Upper lobe of left lung (tissue), 6 donors: ENCODE measurements at places on chromosomes 7 and 10.

DNA sequence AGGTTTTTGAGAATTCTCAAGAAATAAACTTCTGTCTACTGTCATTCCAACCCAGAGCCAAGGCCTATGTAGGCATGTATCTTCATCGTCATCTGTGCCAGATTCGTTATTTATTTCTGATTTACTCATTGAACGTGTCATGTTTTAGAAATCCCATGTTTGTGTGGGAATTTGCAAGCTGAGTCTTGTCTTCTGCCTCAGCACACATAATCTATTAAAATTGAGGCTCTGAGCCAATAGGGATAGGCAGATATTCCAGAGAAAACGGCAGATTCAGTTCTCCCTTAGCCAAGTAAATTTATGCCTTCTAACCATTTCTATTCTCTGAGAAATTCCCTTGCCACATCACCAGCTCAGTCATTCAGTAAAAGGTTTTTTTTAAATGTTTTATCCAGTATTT lies 444.6 kb downstream of the REEP3 start:
- DNase-seq: no peak

DNA sequence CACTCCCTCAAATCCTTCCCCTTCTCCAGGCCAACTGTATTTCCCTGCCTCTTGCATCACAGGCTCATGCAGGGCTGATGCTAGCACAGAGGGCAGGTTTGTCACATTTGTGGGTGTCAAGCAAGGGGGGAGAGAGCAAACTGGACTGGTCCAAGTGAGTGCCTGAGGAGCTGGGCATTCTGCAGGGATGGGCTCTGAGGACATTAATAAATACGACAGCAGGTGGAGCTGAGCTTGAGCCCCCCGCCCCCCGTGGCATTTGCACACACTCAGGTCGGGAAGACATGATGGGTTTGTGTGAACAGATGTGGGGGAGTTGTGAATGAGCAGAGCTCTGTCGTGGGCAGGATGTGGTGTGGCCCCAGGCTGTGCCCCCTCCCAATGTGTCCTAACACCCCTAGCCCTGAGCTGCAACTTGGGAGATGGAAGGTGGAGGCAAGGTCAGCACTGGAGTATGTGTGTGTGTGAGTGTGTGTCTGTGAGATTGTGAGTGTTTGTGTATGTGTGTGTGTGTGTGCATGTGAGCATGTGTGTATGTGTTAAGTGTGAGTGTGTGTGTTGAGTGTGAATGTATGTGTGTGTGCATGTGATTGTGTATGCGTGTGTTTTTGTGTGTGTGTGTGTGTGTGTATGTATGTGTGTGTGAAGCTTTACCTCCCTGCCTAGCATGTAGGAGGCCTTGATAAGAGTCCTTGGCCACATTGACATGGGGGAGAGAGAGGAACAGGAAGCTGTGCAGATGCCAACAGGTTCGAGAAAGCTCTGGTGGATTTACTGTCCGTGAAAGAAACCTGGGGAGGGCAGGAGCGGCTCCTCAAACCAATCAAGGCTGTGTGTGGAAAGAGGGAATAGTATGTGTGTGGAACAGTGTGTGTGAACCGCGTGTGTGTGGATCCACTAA lies 9.1 kb downstream of the RASSF4 start:
- no peak for DNase-seq

- peak; percentile 73 for DNase-seq
These were observed 97.9 kb downstream of the MGMT start for GRCh38 chr10:129564923-129565322.

DNA sequence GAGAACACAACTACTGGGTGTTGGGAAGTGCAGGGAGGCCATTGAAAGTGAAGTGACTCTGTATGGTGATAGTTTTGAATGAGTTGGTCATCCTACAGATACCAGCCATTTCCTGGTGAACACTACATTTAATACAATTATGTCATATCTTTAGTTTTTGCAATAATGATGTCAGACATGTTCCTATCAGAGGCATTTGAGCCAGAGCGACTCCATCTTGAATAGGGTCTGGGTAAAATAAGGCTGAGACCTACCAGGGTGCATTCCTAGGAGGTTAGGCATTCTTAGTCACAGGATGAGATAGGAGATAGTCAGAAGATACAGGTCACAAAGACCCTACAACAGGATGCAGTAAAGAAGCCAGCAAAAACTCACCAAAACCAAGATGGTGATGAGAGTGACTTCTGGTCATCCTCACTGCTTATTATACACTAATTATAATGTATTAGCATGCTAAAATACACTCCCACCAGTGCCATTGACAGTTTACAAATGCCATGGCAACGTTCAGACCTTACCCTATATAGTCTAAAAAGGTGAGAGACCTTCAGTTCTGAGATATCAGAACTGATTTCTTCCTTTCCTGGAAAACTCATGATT lies 28.2 kb downstream of the ADK start:
- no peak for DNase-seq

DNA sequence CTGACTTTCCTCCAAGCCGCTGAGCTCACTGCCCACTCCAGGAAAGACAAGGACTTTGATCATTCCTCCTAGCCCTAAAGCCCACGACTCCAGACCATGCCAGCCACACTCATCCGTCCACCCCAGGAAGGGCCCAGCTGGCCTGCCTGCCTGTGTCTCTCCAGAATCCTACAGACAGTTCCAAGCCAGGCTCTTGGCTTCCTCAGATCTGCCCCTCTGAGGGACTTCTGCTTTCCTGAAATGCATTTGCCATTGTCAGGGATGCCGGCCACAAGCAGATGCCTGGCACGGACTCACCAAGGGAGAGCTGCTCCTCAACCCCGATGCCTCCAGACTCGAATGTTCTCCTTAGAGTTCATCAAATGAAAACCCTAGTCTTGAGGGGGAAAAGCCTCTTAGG lies 155.8 kb downstream of the OAT start:
- no peak for DNase-seq

DNA sequence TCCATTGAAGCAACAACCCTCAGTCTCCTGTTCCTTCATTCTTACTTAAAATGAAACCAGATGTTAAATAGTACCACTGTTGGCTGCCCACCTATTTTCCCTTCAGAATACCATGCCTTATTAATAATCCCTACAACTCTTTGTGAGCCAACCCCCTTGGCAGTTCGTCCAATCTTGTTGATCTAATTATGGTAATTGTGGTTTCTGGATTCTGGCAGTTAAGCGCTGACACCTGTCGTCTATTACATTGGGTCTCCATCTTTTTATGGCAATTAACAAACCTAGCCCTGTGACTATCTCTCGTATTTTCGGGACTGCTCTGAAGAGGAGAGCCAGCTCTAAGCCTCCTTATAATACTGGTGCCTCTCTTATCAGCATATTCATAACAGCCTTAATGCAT lies 432.0 kb downstream of the ATRNL1 start:
- no peak for DNase-seq

DNA sequence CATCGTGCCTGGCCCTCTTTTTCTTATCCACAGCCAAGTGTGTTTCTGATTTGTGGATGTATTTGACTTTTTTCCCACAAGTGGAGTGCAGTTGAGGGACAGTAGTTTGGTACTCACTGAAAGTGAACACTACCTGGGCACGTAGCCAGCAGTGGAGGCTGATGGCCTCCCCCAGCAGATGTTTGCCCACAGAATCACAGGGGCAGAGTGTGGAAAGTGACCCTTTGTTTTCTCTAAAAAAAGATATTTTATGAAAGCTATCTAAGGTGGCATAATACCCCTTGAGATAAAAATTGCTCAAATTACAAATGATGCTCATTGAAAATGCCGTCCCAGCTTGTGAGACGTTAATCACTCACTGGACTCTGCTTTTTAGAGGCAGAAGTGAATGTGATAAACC lies 29.1 kb downstream of the WDR37 start:
- DNase-seq: no peak

GRCh38 chr7:151392426-151392825 lies 17.4 kb downstream of the WDR86 start:
- peak; percentile 80 for DNase-seq

DNA sequence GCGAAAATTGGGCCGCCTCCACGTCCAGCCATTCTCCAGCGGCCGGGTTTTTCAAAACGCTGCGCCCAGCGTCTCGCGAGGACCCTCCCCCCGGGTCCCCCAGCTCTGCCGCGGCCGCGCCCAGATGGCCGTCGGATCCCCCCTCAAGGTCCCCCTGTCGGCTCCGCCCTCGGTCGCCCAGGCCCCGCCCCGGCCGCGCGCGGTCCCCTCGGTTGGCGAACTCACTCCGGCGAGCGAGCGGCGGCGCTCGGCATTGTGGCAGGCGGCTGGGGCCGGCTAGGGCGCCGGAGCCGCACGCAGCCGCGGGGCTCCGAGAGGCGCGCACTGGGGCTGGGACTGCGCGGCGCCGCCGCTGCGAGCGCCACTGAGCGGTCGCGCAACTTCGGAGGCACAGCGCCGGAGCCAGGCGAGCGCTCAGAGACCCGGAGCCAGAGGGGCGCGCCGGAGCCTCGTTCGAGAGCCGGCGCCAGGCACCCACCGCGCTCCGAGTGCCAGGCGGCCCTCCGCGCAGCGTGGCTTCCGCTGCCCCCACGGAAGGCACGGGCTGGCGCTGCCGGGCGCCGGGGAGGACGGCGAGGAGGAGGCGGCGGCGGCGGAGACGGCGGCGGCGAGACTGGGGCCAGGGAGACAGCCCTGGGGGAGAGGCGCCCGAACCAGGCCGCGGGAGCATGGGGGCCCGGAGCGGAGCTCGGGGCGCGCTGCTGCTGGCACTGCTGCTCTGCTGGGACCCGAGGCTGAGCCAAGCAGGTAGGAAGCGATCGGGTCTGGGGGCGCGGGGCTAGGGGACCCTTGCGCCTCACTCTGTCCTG lies at the start of gene UNC5B:
TSS of gene UNC5B (plus strand) at position 253 of the 809 bp plus-strand sequence. CDS start at position 669, 416 bp downstream.
- DNase-seq: peak; percentile 84

GRCh38 chr7:39313376-39313775 lies 252.8 kb upstream of the YAE1 start:
- no peak for DNase-seq

DNA sequence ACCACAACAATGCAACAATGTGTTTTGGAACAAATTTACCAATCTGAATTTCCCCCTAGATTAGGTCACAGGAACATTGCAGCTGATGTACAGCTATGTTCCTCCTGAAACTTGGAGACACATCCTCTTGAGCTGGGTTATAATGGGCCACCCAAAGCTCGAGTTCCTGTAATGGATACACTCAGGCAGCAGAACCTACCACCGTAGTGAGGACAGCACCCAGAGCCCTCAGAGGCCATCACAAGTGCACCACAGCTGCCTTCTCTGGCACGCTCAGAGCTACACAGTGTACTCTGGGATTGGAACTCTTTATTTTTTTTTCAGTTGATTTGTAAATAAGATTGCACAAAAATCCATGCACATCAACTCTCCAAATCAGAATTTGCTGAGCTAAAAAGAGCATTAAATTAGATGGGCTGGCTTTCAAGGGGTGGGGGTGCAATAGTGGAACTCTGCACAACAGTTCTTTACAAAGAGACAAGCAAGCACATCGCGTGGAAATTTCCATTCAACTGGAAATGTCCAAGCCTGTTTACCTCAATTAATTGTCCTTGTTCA lies 56.7 kb downstream of the EGFR start:
- no peak for DNase-seq

DNA sequence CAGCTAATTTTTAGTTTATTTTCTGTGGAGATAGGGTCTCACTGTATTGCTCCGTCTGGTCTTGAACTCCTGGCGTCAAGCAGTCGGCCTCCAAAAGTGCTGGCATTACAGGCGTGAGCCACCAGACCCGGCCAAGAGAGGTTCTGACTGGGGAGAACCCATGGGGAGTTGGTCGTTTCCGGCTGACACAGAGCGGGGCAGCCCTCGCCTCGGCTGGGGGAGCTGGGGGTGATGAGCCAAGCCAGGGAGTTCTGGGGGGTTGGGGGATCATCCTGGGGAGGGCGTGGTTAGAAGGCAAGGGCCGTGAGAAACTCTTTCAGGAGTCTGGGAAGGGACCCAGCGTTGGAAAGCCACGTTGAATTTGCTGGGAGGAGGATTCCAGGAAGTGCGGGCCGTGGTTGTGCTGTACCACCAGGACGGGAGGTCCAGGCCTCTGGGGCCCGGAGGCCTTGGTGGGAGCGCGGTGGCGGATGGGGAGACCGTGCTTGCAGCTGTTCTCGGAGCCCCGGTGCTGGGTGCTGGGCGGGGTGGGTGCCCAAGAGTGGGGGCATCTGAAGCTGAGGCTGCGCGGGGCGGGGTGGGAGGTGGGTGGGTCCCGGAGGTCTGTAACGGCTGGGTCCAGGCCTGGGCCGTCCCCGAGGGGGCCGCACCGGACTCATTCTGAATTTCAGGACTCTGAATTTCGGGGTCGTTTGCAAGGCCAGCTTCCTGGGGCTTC lies 8.4 kb upstream of the ZNF853 start:
- peak; percentile 82 for DNase-seq

DNA sequence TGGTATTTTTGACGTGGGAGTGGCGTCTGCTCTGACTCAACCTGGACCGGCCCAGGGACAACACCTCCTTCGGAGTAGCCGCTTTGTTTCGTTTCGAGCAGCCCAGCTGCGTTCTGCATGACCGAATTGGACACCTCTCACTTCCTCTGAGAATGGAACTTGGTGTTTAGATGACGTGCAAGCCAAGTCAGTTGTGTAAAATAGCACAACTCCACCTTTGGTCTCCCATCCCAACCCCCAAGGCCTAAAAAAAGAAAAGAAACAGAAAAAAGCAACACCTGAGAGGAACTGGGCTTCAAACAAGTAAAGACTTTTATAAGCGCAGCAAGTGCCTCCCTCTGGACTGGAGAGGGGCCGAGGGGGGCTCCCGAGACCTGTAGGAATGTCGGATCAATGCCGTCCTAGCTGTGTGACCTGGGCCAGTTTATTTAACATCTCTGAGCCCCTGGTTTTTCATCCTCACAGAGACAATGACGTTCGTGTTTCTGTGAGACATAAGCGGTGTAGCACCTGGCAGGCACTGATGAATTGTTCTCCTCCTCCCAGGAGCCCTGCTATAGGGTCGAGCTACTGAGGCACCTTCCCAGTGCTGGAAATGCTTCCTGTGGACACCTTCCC lies 52.0 kb upstream of the SMNDC1 start:
- DNase-seq: no peak

DNA sequence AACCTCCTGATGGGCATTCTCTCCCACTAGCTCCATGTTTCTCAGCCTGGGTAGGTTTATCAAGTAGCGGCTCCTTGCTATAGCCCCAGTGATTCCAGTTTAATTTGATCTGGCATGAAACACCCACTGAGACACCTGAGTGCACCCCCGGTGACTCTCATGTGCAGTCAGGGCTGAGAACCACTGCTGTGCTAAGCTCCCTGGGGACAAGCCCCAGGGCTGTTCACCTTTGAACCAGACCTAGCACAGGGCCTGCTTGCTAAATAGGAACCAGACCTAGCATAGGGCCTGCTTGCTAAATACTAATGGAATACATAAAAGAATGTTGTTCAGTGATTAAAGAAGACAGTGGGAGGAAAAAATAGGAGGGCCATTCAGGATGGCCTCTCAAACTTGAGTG lies 167.6 kb downstream of the JAZF1 start:
- no peak for DNase-seq

GRCh38 chr10:10661176-10661575 lies 356.5 kb upstream of the CELF2 start:
- no peak for DNase-seq

DNA sequence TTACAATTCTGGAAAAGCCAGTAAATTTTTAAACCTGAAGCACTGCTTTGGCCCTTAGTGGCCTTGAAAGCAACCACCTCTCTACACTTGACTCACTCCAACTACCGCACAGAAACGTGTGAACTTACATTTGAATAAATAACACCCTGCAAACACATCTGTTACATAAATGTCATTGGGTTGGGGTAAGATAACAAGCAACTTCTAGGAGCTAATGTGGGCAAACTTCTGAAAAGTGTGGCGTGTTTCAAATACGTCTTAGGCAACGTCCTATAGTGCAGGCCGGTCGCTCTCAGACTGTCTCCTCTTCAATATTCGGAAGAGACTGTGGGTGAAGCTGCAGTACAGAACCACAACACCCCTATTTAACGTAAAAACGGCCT lies 474 bp downstream of the ORC5 start:
- DNase-seq: no peak

GRCh38 chr7:151018421-151019129 lies 5.7 kb downstream of the ATG9B start:
- DNase-seq: peak; percentile 91
